NCI-H1417 (cell line): ENCODE measurements at places on chromosomes 2 and 18.

DNA sequence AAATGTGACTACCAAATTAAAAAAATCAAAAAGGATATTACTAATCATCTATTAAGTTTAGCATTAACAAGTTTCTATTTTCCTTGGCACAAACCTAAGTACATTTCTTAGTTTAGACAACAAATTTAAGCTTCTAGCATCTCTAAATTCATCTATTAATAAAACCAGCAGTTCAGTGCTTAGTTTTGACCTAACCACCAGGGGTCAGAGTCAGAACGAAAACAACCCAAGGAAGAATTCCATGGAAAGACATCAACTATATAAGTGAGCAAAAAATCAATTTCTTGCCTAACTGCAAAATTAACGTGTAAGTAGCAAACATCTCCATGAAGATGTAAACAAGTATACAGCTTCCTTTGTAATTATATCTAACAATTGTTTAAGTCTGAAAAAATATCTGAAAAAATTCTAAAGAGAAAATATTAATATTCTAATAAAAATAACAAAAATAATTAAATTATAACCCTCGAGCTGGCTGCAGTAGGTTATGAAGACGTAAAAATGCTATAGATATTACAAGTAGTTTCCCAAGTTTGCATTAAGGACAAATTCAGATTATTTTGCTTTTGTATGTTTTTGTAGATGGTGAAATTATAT lies 83.7 kb downstream of the CERKL start:
- DNase-seq = no peak

DNA sequence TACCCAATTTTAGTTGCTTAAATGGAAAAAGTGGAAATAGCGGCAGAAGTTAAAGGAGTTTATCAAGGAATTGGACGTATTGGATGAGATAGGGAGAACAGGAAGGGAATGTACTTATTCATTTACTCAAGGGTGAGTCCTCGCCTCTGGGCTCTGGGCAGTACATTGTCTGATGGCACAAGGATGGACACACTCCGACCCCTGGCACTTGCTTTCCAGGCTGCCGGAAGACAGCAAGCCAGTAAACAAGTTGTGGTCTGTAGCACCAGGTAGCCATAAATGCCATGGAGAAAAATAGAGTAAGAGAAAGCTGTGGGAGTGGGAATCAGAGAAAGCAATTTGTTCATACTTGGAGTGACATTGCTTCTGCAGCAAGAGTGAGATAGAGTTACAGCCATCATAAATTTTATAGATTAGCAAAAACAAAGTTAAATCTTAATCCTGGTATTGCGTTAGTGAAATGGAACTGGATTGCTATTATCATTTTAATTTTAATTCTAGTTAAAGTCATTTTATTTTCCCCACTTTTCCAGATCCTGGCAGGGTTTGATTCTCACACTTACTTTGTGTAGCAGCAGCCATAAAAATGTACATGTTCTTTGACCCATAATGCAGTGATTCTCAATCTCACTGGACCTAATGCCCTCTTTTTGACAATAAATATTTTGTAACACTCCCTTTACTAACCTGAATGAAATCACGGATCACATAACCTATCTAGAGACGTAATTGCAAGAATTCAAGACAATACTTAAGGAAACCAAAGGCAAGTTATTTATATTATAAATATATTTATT lies 135.8 kb upstream of the BCL2L11 start:
- no peak for DNase-seq

GRCh38 chr2:84972932-84973331 lies 2.0 kb downstream of the KCMF1 start:
- no peak for DNase-seq

DNA sequence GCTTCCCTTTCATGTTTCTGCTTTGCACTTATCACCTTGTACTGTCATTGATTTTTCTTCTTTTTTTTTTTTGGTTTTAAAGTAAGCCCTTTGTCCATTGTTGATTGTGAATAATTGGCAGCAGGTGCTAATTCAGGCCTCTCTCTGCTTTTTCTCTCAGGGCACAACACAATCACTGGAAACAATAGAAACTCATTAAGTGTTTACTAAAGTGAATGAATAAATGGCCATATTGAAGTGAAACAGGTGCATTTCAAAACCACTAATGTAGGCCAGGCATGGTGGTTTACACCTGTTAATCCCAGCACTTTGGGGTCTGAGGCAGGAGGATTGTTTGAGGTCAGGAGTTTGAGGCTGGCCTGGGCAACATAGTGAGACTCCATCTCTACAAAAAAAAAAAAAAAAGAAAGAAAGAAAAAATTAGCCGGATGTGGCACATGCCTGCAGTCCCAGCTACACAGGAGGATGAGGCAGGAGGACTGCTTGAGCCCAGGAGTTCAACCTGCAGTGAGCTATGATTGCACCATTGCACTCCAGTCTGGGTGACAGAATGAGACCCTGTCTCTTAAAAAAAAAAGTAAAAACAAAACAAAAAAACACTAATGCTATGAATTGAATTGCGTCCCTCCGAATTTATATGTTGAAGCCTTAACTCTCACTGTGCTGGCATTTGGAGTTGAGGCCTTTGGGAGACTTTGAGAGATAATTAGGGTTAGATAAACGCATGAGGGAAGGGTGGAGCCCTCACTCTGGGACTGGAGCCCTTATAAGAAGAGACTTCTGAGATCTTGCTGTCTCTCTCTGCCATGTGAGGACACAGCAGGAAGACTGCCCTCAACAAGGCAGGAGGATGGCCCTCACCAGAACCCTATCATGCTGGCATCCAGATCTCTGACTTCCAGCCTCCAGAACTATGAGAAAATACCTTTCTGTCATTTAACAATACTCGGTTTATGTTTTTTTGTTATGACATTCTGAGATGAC lies 19.9 kb downstream of the SLC38A11 start:
- DNase-seq = peak; percentile 83
